Right renal cortex interstitium (tissue), 3 donors: ENCODE measurements at places on chromosomes 3 and 15. TPM values are rescaled to one million over a fixed set of nuclear protein-coding genes. Genes with fewer than 3 reads are reported as not detected.

BLOC1S6 gene
- polyA plus RNA-seq = 50.4 TPM

ROPN1 gene
- not detected for polyA plus RNA-seq

EPHA6 gene
- 0.92 TPM for polyA plus RNA-seq

ACP3 gene
- 63.9 TPM for polyA plus RNA-seq

CSPG4 gene
- polyA plus RNA-seq = 6.9 TPM

MAP4 gene
- 176 TPM for polyA plus RNA-seq

CAMKV gene
- not detected for polyA plus RNA-seq

CX3CR1 gene
- polyA plus RNA-seq = 4.9 TPM

GATA2 gene
- polyA plus RNA-seq = 36.4 TPM

GABRR3 gene
- polyA plus RNA-seq = not detected

THAP10 gene
- 9.4 TPM for polyA plus RNA-seq

OCA2 gene
- 6.1 TPM for polyA plus RNA-seq

- DNase-seq = no peak
Measured at GRCh38 chr3:42975456-42975855, 3.7 kb upstream of the GASK1A start.

GRCh38 chr3:62632510-62633294, 242.5 kb downstream of the CADPS start:
- no peak for DNase-seq

GRCh38 chr3:28308196-28308595, 40.3 kb upstream of the ZCWPW2 start:
- DNase-seq = no peak

GRCh38 chr15:46365572-46365971, 730.7 kb downstream of the SQOR start:
- no peak for DNase-seq

DNA sequence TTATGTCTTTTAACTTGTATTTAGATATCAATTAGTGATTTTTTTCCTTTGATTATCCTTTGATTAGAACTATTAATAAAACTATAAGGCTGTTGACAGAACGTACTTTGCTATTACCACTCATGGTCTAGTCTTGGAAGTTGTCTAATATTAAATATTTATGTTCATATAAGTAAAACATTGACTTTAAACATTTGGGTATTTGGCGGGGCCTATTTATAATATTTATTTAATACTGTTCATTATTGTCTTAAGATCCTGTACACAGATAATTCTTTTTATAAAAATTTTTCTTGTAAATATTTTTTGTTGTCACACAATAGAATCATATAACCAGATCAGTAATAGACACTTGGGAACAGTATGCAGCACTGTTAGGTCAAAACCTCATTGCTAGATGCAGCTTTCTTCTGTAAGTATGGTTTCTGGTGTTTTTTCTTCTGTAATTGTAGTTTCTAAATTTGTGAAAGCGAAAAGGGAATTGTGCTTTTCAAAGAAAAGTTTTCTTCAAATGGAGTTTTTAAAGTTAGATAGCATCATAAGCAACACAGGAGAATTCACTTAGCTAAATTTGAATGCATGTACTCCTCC, 93.4 kb downstream of the FNDC3B start:
- DNase-seq = no peak

DNA sequence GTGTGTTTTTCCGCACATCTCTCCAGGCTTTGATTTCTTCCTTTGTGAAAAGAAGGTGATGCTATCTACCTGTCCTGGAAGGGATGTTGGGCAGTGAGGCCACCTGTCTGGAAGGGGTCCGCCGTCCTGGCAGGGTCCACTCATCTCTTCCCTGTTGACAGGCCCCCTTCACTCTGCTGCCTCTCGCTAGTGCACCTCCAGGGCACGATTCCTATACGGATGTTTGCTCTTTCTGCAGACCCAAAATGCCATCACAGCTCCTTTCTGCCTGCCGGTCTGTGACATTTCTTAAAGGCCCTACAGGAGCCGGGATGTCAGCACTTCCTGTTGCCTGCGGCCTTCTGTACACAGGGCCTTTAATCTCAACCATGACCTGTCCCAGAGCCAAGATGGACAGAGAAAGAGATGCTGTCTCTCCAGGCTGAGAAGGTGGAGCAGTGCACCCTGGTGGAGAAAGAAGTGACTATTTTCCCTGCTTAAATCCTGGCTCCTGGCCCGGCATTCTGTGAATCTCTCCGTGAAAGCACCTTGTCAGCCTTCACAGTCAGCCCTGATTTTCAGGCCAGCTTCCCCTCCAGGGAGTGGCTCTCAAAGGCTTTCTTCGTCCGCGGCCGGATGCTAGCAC, 7.4 kb downstream of the FAM3D start:
- no peak for DNase-seq

GRCh38 chr3:195558602-195559001, 15.5 kb upstream of the PPP1R2 start:
- no peak for DNase-seq

GRCh38 chr3:177514611-177515499, 317.6 kb upstream of the TBL1XR1 start:
- DNase-seq = no peak

- no peak for DNase-seq
Measured at GRCh38 chr3:183218826-183219225, 34.2 kb upstream of the B3GNT5 start.

- DNase-seq = no peak
Measured at GRCh38 chr3:177144922-177145321, 52.4 kb downstream of the TBL1XR1 start.

DNA sequence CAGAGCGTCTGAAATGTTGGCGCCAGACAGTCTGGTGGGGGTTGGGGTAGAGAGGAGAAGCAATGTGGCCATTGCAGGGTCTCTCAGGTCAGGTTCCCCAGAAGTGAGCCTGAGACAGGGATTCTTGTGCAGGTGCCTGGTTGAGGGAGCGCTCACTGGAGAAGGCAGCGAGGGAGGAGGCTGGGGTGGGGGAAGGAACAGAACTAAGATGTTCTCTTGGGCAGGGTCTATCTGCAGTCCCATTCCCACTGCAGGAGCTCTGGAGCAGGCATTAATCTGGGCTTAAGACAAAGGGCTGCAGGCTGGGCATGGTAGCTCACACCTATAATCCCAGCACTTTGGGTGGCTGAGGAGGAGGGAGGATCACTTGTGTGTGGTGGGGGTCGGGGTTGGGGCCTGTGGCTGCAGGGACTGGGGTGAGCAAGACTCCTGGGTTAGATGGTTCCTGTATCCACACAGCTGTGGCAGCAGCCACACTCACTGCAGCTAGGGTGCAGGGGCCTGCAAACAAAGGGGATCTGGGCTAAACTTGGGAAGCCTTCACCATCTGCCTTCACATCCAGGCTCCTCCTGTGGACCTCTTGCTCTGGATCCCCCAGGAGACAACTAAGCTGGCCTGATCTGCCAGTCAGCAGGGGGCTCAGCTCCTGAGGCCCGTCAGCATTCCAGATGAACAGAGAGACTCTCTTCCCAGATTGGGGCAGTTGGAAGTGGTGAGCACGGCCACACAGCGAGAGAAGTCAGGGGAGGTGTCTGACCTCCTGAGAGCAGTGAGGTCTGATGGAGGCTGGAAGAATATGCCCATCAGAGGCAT, 172.5 kb downstream of the ABHD5 start:
- no peak for DNase-seq

- no peak for DNase-seq
Measured at GRCh38 chr15:82178061-82178460, 84.5 kb downstream of the EFL1 start.

DNA sequence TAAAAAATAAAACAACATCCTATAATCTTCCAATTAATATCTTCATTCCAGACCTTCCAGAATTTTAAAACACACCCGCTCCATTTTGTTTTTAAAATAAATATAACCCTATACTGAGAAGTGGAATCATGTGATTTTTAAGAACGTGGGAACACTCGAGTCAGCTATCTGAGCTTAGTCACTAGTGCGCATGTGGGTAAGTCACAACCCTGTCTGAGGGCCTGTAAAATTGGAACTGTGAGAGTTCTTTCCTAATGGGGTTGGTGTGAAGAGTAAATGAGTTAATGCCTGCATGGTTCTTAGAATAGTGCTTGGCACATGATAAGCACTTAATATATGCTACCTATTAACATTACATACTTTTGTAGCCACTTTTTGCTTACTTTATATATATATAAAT, 19.9 kb upstream of the POLR2M start:
- DNase-seq = no peak

- DNase-seq = no peak
Measured at GRCh38 chr3:27171113-27171512, 198.1 kb downstream of the NEK10 start.

DNA sequence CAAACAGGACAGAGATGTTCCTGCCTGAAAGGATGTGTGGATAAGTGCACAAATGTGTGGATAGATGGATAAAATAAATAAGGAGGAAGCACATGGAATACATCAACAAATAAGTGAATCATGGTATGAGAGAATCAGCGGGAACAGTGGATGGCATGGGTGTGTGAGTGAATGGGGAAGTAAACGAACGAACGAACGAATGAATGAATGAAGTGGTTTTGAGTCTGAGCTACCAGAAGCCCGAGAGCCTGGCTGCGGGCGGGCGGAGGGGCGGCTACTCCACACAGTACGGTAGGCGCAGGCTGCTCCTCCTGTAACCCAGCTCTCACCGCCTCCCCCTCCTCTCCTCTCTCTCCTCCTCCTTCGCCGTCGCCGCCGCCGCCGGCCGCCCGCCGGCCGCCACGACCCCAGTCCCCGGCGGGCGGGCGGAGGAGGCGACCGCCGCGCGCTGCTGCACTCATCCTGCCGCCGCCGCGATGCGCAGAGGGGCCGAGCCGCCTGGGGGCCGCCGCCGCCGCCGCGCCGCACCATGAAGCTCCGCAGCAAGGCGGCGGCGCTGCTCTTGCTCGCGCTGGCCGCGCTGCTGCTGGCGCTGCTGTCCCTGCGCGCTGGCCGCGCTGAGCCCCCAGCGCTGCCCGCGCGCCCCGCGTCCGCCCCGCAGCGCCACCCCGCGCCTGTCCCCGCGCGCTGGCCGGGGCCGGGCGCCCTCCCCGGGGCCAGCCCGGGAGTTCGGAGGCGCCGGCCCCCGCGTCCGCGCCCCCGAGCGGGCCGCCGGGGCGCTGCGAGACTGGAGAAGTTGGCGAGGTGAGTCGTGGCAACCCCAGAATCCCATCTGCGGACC, at the start of gene GXYLT2:
GXYLT2 (plus strand) TSS at position 342 of the 841 bp plus-strand sequence; CDS start at position 530, 188 bp downstream.
- DNase-seq = no peak

GRCh38 chr3:64961301-64961700, 273.5 kb upstream of the ADAMTS9 start:
- no peak for DNase-seq

DNA sequence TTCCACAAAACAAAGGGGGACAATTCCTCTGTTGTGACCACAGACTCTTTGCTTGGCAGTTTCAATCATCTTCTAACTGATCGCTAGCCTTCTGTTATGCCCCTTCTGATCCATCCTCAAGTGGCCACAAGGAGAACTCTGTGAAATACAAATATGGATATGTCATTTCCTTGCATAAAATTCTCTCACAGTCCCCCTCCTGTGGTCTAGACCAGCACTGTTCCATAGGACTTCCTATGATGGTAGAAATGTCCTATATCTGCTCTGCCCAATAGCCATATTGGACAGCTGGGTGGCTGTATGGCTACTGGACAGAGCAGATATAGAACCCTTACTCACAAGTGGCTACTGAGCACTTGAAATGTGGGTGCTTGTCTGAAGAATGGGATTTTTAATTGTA, 25.9 kb upstream of the SNRK start:
- DNase-seq = no peak

- no peak for DNase-seq
Measured at GRCh38 chr3:107414325-107414964, 37.2 kb downstream of the CCDC54 start.

DNA sequence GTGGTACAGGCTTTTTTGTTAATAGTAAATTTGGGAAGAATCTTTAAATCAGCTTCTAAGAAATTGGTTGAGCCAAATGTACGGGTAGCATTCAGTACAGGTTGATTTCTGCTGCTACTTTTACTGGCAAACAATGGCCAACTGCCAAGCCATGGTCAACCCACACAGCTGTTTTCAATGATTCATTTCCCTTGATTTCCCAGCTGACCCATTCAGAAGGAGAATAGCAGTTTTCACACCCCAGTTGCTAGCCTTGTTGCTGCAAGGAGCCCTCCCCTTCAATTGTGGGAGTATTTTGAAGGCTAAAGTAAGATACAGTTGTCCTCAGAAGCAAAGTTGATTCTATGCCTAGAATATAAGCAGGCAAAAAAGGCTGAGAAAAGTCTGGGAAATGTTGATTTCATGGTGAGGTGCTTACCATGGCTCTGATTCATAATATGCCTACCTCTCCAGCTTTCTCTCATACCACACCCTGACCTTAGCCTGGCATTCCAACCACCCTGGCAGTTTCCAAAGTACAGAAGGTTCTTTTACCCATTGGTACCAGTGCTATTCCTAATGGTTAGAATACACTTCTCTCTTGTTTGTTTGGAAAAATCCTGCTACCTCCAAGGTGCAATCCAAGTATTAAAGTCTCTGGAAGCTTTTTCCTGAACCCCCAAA, 320.3 kb upstream of the TGFBR2 start:
- no peak for DNase-seq

GRCh38 chr15:63818629-63819028, 15.1 kb downstream of the HERC1 start:
- no peak for DNase-seq

GRCh38 chr15:68319997-68320396, 42.5 kb downstream of the FEM1B start:
- no peak for DNase-seq

DNA sequence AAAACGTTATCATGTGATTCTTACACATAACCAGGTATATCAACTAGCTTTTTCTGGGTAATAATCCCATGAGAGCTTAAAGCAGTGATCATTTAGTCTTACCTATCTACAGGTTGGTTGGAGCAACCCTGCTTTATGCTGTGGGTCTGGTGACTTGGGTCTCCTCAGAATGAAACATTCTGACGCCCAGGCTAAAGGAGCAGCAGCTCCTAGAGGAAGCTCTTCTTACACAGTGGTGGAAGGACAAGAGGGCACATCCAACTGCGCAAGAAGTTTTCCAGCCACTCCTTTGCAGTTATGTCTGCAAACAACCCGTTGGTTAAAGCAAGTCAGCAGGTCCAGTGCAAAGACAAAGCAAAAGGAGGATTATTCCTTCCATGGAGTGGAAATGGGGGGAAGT, 377.5 kb downstream of the EDEM1 start:
- no peak for DNase-seq

DNA sequence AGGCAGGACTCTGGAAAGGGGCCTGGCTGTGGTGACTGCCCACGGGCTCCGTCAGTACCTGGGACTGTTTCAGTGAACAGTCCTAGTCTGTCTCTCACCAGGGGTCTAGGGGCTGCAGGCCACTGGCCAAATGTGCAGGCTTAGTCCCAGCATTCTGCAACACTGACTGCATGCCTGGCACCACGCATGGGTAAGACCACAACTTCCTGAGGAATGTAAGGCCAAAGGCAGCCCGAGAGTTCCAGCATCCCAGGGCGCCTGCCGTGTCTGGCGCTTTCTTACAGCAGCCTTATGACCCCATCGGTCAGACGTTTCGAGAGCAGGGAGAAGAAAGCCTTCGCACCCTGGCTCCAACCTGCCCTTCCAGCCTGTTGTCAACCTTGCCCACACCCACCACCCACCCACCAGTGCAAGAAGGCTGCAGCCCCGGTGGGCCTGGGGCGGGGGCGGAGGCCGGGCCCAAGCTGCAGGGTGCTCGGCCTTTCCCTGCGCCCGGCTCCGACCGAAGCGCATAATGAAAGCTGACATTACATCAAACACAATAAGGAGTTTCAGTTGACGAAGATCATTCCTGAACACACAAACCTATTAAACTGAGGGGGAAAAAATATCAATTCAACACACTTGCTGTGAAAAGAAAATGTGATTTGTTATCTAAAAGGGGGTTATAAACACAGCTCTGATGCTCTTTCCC, 29.5 kb upstream of the TMEM115 start:
- no peak for DNase-seq
